ENCODE measurements at places on chromosomes 7 and 10.

DNA sequence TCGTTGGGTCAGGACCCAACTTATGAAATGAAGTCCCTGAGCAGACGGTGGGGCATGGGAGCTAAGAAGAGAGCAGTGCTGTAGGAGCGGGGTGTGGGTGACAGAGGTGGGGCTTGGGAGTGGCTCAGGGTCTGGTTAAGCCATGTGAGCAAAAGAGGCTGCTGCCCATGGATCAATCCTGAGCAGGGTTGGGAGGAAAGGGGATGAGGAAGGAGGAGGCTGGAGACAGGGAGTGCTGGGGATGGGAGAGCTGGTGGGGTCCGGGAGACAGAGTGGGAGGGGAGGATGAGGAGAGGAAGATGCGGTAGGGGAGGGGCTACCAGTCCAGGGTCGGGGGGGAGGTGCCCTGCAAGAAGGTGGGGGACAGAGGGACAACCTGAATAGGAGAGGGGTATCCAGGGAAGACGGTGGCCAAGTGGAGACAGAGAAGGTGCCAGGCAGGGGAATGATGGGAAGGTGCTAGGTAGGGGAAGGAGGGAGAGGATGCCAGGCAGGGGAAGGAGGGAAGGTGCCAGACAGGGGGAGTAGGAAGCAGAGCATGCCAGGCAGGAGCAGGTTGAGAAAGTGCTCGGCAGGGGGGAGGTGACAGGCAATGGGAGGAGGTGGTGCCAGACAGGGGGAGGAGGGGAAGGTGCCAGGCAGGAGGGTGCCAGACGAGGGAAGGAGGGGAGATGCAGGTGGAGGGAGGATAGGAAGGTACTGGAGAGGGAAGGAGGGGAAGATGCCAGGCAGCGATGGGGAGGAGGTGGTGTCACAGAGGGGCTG lies 27.5 kb upstream of the SMARCD3 start:
- no peak for DNase-seq

DNA sequence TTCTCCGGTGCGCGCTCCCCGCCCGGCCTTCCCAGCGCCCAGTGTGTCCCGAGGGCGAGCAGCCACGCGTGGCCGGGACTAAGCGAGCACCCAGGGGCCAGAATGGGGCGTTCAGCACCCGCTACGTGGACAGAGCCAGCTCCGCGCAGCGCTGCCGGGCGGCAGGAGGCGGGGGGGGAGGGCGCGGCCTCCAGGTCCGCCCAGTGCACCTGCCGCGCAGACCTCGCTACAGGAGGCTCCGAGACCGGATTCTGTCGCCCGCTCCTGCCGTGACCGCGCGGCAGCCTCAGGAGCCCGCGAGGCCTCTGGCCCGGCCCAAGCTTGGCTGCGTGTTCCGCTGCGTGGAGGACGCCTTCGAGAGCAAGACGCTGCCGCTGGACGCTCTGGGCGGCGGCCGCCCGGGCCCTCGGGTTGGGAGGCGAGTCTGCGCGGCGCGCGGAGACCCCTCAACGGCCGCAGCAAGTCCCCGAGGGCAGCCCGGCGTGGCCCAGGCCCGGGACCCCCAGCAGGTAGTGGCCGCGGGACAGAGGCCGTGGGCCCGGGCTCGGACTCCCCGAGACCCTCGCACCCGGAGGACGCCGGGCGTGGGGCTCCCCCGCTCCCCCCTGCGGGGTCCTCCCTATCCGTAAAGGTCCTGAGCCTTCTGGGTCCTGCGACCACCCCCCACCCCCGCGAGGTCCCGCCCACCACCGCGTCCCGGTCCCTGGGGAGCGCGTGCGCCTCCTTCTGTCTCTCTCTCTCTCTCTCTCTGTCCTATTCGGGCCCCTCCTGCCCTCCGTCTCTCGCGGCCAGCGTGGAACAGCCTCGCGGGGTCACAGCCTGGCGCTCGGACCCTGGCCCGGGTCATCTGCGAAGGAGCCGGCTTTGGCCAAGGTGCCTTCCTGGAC lies 904 bp upstream of the DPYSL4 start:
- DNase-seq = no peak

DNA sequence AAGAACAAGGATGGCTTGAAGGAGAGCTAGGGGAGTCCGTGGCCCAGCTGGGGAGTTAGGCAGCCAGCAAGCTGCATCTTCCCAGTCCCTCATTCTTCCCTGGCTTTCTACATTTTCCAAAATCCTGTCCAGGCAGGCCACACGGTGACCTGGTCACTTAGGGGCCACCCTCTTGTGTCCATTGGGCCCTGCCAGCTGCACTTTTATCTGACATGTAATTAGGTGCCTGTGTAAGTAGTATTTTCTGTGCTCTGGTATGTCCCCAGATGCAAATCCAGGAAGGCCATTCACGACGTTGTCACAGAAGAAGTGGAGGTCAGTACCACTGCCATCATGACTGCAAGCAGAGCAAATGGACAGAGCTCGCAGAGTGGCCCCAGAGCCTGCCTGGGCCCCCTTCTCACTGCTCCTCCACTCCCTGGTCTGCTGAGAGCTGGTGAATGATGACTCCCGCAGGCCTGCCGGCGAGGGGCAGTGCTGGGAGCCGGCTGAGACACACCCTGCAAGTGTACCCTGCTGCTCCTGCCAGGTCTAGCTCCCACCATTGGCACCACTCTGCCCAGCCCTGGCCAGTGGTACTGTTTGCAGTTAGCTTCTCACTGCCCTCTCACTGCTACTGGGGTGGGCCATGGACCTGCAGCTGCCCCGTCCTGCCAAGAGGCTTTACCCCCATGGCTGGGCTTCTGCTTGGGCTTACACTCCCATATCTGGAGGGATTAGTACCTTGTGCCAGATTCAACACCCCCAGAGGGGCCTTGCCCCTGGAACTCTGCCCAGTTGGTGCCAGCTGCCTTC lies 98.2 kb downstream of the GLRX3 start:
- DNase-seq = no peak

DNA sequence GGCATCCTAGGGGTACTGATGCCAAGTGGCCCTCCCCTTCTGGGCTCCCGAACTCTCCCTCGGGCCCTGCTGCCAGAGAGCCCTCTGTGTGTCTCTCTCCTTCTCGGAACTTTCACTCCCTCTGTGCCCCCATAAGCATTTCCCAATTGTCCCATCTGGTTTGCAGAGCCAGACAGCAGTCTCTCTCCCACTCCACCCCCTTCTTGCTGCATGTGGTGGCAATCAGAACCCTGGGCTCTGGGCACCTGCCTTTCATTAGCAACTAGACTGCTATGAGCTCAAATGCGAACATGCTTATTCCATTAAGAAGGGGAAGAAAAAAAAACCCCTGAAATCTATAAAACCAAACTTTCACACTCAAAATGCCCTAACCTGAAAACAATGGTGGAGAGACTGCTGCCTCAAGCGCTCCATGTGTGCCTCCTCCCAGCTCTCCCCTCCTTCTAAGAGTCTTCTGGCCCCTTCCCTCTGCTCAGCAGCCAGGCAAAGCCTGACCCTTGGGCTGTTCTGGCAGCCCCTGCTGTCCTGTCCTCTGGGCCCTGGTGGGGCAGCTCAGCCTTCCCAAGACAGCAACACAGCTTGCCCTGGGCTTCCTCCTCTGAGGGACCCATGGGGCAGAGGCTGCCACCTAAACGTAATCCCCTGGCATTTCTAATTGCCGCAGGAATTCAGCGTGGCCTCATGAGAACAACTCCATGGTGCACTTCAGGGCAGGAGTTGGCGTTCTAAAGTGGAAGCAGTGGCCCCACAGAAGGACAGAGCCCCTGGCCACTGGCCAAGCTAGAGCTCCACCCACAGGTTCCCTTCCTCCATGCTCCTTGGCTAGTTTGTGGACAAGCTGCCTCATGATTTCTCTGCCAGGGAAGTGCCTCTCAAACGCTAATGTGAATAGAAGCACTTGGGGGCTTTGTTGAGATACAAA lies 415.4 kb downstream of the PLXNA4 start:
- no peak for DNase-seq

- no peak for DNase-seq
These were observed 185.1 kb downstream of the SEMA3D start for GRCh38 chr7:85001495-85002345.

- peak; percentile 63 for DNase-seq
These were observed 11.4 kb upstream of the EBLN1 start for GRCh38 chr10:22228943-22229801.

Data from HTR-8/SVneo (cell line).